ENCODE measurements at places on chromosomes 11 and 22.

GRCh38 chr22:49788504-49788903, 39.2 kb downstream of the BRD1 start:
- peak; percentile 64 for DNase-seq

GRCh38 chr11:118842369-118842768, 41.3 kb upstream of the CXCR5 start:
- DNase-seq: no peak

GRCh38 chr22:37331034-37331428, 48.7 kb downstream of the CYTH4 start:
- DNase-seq: no peak

DNA sequence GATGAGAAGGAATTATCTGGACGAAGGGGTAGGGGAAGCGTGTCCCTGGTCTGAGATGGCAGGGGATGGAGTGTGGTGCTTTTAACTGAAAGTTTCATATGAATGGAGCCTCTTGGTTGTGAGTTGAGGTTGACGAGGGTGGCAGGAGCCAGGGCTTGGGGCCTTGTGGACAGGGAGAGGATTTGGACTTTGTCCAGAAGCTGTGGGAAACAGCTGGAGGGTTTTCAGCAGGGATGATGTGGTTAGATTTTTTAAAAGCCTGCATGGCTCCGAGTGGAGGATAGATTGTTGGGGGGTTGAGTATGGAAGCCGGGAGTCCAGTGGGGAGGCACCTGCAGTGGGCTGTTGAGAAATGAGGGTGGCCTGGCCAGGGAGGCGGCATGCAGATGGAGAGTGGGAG, 24.8 kb downstream of the MYO7A start:
- DNase-seq: no peak

DNA sequence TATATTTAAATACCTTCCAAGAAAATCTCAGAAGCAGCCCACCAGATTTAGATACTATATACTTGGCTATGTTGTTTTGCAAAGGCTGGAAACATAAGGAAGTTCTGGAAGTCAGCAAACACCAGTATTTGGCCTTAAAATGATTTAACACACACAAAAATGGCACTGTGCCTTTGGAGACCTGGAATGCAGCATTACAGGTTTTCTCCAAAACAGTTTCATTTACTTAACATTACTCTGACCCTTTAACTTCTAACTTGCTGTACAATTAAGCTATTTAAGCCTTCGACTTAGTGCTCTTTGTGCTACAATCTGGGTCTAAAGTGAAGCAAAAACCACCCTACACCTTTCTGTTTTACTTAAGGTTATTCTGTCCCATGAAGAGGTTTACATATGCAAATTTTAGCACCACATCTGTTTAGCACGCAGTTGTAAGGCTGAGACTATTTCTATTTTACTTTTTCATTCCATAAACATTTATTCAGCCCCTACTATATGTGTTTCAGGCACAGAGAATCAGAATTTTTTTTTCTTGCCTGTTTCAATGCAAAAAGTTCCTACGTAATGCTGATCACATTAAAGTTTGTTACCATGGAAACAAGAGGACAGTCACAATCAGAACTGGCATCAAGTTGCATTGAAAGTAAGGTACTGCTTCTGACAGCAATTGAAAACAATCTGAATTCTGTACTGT, 70.3 kb downstream of the MAML2 start:
- no peak for DNase-seq

DNA sequence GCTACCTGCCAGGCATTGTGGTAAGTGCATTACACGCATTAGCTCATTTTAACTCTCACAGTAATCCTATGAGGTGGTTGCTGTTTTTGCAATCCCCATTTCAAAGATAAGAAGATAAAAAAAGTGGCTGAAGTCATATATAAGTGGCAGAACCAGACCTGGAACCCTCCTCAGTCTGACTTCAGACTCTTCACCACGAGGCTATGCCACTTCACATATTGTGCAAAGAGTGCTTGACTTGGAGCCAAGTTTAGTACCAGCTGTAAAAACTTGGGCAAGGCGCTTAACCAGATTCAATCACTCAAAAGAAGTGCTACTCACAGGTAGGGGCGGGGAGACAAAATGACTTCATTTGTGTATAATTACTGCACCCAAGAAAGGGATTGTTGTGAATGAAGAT, 15.3 kb downstream of the BPIFC start:
- DNase-seq: no peak

DNA sequence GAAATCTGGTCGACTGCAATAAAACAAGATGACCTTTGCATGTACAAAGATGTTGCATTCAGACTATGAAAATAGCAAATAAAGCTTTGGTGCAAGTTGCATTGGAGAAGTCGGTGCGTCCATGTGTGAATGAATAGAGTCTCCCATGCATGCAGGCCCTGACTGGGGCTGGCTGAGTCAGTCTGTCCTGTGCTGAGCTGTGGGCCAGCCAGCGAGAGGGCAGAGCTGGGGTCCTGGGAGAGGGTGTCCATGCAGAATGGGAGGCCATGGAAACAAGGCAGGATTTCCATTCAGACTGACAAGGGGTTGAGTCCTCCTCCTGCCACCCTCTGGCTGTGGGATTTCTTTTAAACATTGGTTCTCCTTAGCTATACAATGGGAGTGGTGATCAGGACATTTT, 2.3 kb upstream of the CRYBB3 start:
- DNase-seq: no peak

DNA sequence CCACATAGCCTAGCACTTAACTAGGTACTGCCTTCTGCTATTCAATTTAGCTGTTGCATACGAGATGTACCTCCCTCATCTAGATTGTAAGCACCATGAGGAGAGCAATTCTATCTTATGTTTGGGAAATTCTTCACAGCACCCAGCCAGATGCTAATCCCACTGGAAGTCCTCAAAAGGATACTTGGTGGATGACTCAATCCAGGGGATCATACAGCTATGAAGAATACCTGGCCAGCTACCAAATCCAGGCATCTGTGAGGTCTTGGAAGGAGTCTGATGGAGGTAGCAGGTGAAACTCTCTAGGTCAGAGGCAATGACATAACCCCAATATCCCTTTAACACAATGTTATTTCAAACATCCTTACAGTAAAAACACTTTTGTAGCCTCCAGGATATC, 167.8 kb upstream of the NCAM1 start:
- no peak for DNase-seq

DNA sequence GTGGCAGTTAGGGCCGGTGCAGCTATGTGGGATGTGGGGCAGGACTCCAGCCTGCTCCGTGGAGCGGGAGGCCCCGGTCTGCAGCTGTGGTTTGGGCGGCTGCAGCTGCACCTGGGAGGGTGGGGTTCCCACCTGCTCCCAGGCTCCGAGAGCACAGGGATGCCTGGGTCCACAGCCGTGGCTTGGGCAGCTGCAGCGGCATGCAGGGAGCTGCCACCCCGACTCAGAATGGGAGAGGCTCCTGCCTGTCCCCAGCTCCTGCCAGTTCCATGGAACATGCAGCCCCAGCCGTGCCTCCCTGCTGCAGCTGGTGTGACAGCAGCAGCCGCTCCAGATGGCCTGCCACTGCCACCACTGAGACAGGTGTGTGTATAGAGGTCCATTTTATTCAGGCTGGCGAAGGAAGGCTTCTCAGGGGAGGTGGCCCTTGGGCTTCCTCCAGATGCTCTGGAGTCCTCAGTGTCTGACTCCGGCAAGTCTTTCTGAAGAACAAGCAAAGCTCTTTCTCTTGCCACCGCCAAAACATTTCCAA, 21.8 kb upstream of the UPK3A start:
- no peak for DNase-seq

DNA sequence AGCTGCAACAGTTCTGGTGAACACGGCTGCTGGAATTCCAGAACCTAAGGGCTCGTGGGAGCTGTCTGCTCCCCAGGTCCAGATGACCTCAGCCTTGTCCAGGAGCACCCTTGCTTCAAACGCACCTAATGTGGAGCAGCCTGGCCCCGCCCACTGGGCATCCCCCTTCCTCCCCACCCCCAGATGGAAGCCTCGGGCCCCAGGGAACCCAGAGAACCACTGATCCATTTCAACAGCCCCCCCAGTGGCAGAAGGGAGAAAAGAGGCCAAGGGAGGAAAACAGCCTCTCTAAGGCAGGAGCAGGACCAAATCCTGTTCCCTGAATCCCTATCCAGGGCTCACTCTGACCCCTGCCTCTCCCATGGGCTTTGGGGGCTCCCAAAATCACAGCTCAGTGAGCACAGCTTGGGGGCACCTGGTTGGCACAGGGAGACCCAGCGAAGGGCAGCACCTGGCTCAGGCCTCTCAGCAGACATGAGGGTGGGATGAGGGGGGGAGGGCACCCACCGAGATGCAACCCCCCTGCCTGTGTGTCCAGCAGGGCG, 1.2 kb downstream of the CYTH4 start:
- DNase-seq: peak; percentile 86

- DNase-seq: no peak
These were observed 14.5 kb downstream of the LRRC32 start for GRCh38 chr11:76656050-76656531.

GRCh38 chr22:21823740-21824444, 43.6 kb downstream of the MAPK1 start:
- DNase-seq: peak; percentile 37

- DNase-seq: no peak
These were observed 875.6 kb downstream of the METTL15 start for GRCh38 chr11:28983780-28984179.

GRCh38 chr22:48320048-48320682, 1507.5 kb downstream of the BRD1 start:
- no peak for DNase-seq

GRCh38 chr11:111793863-111794262, 27.7 kb upstream of the PPP2R1B start:
- no peak for DNase-seq

DNA sequence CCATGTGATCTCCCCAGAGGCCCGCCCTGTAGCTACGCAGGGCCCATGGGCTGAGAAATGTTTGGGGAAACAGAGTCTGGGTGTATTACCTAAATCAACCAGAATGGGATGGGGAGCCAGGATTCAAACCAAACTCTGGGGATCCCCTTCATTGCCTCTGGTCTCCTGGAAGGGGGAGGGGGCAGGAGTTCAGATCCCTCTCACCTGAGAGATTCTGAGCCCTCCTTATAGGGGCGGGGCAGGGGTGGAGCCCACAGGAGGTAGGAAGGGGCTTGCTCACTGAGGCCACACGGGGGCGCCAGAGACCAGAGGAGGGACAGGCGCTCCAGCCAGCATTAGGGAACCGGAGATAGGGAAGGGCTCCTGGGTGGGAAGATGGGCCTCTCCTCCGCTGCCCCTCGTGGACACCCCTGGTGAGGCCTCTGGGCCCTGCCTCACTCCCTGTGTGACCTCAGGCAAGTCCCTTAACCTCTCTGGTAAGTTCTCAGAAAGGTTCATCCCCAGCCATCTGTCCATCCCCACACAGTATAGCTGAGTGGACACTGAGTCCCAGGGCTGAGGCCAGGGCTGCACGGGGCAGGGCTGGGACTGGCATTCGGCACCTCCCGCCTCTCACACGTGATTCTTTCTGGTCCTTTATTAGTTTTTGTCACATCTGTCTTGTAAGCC, 2.7 kb upstream of the CDC42BPG start:
- peak; percentile 98 for DNase-seq

DNA sequence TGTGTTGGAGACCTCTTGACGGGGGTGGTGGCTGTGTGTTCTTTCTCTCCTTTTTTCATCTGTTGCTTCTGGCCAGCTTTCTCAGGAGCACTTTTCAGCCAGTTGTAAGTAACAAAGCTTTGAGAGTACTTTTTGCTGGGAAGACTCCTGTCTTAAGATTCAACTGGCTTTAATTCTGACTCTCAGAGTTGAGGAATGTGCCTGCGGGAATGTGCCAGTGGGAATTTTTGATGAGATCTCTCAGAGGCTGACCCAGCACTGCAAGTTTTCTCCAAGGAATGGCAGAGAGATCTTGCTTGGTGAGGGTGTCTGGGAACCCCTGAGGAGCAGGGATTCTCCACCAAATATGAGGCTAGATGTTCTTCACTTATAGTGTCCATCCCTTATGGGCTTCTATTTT, 91.6 kb upstream of the OR9Q1 start:
- no peak for DNase-seq

GRCh38 chr11:44572884-44573283, 7.4 kb downstream of the CD82 start:
- DNase-seq: no peak

DNA sequence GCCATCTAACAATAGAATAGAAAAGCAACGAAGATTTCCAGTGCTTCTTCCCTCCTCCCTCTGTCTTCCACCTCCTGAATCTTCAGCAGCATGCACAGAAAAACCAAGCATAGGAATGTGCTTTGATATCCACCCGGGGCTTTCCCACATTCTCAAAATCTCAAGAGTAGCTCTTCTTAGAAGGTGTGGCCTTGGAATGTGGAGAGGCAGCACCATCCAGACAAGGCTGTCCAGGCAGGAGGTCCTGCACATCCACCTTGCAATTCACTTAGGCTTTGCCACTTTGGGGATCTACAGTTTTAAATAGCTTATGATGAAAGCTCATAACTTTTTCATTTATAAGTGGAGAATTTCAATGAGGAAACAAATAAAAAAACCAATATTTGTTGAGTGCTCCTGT, 72.9 kb downstream of the KIRREL3 start:
- DNase-seq: no peak

DNA sequence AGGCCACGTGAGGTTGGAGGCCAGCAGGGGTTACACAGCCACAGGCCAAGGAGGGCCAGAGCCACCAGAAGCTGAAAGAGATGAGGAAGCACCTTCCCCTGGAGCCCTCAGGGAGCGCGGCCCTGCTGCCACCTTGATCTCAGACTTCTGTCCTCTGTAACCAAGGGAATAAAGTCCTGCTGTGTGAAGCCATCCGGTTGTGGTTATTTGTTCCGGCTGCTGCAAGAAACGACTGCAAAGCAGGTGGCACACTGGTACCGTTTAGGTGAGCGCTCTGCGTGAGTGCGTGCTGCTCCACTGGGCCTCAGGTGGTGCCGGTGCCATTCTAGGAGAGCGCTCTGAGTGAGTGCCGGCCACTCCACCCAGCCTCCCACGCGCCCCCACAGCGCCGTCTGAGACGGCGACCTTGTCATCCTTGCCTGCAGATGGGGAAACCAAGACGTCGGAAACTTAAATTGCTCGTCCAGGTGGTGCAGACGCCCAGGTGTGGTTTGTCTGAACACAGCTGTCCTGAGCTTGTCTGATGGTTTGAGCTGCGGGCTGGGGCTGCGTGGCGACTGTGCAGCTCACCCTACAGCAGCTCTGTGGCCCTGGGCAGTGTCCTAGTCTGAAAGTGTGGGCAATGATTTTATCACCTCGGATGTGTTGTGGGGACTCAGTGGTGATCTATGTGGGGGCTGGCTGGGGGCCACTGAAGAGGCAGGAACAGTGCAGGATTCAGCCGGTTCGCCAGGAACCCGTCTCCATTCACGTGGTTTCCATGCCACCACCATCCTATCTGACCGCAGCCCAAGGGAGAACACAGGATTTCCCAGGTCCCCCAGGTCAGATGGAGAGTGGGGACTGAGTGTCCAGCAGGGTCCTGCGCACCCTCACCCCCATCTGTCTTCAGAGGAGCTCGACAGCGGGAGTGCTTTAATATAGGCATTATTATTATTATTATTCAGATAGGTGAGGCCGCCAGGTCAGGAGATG, 4.6 kb upstream of the MRGPRG start:
- no peak for DNase-seq

DNA sequence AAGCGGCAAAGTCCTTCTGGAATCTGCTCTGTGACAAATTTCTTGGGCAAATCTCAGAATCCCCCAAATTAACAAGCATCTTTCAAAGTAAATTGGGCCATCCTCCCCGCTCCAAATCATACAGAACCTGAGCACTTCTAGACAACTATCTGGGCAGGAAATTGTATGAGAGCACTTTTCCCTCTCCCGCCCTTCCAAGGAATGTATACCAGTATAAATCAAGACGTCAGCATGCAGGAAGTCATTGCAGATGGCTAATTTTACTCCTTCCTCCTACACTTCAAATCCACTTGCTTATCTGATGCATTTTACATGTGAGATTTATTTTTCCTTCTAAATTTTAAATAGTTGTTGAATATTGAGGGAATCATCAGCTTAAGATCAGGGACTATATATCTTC, 52.1 kb downstream of the NTM start:
- DNase-seq: no peak
